ENCODE measurements at places on chromosomes 4 and X.

- DNase-seq = no peak
Measured at GRCh38 chr4:55356991-55357461, 11.0 kb downstream of the SRD5A3 start.

DNA sequence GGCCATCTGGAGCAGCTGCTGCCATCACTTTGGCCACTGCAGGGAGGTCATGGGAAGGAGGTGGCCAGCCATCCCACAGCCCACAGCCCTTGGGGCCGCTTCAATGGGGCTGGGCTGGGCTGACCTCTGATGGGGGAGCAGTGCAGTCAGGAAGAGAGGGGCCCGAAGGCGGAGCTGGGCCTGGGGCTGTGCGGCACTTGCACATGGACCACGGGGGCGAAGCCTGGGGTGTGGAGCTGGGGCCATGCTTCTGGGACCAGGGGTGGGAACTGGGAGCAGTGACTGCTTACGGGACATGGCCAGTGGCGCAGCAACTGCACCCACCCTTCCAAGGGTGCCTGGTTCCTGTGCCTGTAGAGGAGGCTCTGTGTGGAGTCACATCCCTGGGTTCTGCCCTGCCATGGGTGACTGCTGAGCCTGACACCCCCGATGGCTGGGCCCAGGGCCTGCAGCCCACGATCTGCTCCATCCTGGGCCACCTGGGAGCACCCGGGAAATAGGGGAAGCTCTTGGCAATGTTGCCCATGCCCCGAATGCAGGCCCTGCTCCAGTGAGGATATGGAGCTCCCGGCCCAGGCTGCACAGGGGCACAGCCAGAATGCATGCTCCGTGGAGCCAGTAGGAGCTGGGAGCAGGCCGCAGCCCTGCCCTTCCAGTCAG, 22.4 kb upstream of the SULT1B1 start:
- DNase-seq = no peak

DNA sequence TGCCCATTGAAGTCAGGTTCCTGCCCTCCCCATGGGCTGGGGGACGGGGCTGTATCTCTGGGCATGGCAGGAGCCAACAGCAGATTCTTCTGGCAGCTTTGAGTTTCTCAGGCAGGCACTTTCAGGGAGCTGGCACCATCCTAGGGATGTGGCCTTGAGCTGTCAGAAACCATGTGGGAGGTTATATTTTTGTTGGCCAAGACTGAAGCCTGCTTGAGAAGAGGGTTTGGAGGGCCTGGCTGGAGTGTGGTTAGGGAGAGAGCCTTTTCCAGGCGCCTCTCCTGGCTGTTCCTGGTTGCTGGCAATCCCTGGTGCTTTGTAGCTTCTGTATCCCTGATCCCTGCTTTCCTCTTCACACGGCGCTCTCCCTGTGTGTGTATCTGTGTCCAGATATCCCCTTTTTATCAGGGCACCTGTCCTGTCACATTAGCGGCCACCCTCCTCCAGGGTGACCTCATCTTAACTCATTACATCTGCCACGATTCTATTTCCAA, 30.6 kb upstream of the SORCS2 start:
- DNase-seq = no peak

GRCh38 chr4:41639291-41639690, 101.3 kb downstream of the LIMCH1 start:
- DNase-seq = no peak

DNA sequence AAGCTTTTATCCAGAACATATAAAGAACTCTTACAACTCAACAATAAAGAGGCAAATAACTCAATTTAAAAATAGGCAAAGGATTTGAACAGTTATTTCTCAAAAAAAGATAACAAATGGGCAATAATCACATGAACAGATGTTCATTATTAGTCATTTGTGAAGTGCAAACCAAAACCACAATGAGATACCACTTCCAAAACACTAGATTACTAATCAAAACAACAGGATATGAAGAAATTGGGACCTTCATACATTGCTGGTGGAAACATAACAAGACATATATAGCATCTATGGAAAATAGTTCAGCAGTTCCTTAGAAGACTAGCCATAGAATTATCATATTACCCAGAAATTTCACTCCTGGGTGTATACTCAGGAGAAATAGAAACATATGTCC, 224.6 kb downstream of the FBXO8 start:
- DNase-seq = no peak

- DNase-seq = no peak
Measured at GRCh38 chrX:47706575-47706974, 47.6 kb upstream of the UXT start.

DNA sequence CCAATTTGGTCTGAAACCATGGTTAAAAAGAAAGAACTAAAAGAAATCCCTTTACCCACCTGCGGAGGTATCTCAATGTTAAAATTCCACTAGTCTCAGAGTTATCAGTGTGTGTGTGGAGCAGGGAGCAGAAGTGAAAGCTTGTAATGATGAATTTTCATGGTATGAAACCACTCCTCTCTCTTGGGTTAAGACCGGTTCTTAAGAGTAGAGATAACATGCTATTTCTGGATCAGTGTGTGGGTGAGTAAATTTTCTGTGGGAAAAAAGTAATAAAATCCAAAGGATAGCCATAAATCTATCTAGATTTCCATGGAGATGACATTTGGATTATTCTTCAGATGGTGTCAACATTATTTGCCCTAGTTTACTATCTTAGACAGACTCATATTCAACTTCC, 3.2 kb downstream of the FGF13 start:
- DNase-seq = no peak

DNA sequence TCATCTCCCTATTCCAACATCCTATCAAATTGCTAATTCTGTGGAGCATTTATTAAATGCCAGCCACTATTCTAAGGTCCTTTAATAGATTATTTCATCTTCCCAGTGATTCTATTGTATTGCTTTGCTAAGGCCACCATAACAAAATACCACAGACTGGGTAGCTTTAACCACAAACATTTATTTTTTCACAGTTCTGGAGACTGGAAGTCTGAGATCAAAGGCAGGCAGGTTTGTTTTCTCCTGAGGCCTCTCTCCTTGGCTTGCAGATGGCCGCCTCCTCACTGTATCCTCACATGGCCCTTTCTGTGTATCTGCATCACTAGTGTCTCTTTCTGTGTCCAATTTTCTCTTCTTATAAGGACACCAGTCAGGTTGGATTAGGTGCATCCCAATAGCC, 64.5 kb downstream of the CPE start:
- no peak for DNase-seq

DNA sequence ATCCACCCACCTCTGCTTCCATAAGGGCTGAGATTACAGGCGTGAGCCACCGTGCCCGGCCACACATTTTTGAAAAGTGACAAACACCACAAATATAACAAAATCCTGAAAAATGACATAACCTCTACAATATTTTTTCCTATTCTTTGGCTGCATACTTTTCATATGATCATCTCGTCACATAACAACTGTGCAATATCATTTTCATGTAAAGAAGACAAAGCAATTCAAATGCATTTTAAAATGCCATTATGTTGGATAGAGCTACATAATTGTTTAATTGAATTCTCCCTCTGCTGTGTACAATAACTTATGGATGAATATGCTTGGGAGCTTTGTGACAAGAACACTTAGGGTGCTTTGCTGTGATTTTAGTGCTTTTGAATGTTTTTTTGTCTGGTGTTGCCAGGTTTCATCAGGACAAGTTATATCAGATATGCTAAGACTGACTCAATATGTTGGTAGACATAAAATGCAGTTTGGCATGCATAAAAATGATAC, 132.9 kb downstream of the CHIC2 start:
- no peak for DNase-seq

GRCh38 chrX:155767876-155768769, 113.0 kb upstream of the VAMP7 start:
- DNase-seq = no peak

DNA sequence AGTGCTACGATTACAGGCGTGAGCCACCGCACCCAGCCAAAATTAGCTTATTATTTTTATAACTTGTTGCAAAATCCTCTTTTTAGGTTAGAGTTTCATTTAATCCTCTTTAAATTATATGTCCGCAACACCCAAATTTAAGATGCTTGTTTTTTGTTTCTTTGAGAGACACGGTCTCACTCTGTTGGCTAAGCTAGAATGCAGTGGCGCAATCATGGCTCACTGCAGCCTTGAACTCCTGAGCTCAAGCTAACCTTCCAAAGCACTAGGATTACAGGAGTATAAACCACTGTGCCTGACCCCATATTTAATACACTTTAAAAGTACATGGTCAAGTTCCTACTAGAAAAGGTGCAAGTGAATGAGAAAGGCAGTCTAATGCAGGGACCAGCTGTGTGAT, 2.2 kb downstream of the RBBP7 start:
- DNase-seq = no peak

- DNase-seq = no peak
Measured at GRCh38 chr4:74062953-74063352, 24.5 kb upstream of the CXCL3 start.

GRCh38 chr4:56272927-56273326, 114.4 kb downstream of the AASDH start:
- DNase-seq = no peak

- DNase-seq = no peak
Measured at GRCh38 chr4:25915353-25915705, 1.3 kb downstream of the SMIM20 start.

DNA sequence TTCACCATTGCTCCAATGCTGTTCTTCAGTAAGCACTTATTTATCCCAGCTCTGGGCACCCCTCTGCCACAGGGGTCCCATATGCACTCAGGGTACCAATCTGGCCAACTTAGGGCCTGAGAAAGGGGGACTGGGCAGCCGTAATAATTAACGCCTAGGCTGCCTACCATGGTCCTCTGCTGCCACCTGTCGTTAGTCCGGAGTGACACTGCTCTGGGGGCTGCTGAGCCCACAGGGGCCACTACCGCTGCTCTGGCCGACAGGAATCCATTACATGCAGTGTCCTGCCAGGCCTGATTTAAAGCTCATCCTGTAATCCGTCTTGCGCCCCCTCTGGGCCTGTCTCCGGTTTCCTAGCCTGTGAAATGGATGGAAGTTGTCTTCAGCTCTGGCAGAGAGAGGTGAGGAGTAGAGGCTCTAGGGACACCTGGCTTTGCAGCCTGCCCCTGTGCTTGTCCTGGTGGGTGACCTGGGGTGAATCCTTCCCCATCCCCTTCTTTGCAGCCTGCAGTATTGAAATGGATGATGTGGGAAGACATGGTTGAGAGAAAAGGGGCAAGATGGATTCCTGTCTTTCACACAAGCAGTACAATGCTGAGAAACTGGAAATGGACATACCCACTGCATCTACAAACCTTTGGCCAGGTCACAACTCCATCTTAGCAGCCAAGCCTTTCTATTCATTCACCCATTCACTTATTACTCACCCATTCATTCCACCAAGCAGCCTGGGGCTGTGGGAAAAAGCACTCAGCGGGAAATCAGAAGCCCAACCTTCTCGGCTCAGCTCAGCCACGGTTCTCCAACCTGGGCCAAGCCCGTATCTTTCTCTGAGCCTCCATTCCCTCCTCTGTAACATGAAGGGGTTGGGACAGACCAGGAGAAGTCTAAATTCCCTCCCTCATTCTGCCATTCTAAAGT, 116.3 kb upstream of the NALF2 start:
- DNase-seq = no peak

GRCh38 chr4:19063662-19064061, 1042.1 kb upstream of the LCORL start:
- DNase-seq = no peak

- no peak for DNase-seq
Measured at GRCh38 chr4:92265021-92265420, 38.7 kb upstream of the GRID2 start.

GRCh38 chr4:67141586-67141985, 403.7 kb downstream of the CENPC start:
- DNase-seq = no peak

GRCh38 chr4:75565481-75565880, 9.6 kb downstream of the ODAPH start:
- no peak for DNase-seq

DNA sequence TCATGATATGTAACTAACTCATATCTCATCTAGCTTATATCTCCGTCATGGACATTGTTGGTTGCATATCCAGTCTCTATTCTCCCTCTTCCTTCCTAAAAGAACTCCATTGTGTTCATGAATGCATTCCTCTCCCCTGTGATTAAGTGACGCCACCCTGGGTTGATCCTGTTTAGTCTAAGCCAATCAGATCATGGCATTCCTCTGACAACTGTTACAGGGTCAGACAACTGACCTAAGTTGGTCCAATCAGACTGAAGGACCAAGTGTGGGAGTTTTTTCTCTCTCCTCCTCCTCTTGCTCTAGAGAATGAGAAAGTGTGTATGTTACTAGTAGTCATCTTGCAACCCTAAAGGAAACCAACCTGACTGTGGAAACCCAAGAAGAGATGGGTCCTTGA, 3.6 kb downstream of the APOO start:
- DNase-seq = no peak

DNA sequence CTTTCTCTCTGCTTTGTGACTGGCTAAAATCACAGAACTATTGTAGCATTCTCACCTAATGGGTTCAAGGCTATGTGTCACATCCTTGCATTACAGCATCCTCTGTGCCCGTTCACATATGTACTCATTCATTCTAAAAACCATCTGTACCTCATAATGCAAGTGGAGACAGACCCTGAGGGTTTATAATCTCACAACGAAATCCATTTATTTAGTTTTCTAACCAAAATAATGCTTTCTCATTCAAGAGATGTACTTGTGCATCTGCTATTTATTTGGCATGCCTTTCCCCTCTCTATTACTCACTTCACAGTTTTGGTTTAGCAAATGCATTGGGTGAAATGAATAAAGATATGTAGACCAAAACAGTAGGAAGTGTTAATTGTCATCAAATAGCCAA, 261.5 kb downstream of the DCHS2 start:
- DNase-seq = no peak

DNA sequence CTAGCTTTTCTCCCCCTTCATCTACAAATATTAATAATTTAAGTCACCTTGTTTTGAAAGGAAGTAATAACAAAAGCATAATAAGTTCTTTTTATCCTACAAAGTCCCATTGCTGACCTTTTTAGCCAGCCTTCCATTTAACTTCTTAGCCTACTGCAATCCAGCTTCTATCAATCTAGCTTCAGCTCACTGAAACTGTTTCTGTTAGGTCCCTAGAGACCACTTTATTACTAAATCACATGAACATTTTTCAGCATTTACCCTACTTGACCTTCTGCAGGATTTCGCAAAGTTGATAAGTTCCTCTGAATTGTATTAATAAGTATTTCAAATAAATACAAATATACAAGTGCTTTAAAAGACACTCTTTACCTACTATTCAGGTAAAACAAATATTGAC, 186.5 kb downstream of the ANTXR2 start:
- no peak for DNase-seq

DNA sequence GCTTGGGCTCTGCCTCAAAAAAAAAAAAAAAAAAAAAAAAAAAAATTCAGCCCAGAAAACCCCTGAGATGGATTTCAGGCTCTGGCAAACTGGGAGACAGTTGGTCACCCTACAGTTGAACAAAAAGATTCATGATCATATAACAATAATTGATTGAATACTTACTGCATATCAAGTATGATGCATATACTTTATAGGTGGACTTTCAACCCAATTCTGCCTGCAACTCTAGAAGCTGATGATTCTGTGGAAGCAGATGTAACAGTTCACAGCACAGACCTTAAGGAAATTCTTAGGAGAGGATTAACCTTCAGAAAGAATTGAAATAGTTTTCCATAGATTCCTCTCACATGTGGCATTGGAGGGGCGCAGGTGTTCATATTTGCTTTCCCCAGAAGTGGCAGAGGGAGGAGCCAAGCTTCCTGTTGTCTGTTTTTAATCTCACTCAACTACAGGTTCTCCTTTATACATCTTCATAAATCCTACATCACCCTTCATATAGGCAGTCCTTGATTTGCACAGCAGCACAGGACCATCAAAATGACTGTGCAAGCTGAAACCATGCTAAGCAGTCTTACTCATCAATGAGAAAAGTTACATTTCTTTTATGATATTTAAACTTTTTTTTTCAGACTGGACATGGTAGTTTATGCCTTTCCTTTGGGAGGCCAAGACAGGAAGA, 149.4 kb upstream of the KLF3 start:
- DNase-seq = no peak

All from stimulated activated CD8-positive, alpha-beta memory T cell treated with anti-CD3 and anti-CD28 coated beads, Interleukin-7, amount 100 ng/mL, for 1 hour (primary cell).